ENCODE measurements at places on chromosomes 16 and 17.

DNA sequence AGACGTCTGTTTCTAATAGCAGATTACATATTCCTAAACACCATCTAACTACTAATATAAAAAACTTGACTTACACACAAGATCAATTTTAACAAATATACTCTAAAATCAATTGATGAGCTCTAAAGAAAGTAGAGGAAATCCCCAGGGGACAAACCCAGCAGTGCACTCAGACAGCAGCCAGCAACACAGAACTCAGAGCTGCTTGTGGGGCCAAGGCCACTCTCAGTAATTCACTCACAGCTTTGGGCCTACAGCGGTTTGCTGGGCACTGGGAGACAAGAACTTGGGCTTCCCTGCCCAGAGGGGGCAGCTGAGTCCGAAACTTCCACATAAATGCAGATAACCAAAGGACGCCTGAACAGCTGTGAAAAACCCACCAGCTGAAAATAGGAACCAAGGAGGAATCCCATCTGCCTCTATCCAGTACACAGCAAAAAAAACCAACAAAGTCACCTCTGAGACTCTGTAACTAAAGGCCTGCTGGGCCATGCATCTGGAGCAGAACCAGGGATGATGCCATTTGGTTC is 21.4 kb downstream of the NPLOC4 start:
- DNase-seq, result no peak

- no peak for DNase-seq
These were observed 41.8 kb downstream of the SCNN1B start for GRCh38 chr16:23343643-23344612.

DNA sequence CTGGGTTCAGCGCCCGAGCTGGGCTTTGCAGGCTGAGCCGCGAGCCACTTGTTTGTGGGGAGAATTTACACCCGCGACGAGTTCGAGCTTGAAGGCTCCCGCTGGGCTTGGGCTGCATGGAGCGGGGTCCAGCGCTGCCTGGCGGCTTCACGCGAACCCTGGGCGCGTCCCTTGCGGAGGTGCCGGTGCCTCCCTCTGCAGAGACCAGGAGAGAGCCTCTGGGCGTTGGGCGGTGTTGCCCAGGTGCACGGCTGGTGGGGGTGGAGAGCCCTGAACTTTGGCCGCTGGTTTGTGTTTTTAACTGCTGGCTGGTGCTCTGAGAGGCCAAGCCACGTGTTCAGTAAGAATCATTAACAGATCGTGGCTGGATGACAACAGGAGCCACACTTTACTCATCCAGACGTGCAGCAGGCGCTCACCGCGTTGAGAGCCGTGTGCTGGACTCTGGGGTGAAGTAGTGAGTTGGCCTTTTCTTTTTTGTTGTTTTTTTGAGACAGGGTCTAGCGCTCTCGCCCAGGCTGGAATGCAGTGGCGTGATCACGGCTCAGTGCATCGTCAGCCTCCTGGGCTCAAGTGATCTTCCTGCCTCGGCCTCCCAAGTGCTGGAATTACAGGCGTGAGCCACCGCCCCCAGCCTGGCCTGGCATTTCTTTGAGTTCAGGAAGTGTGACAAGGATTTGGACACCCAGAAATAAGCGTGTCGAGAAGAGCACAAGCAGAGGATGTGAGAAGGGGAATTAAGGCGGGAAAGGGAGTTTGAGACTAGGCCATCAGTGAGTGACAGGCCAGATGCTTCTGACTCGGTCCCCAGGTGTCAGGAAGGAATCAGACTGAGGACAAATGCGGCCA is 827 bp downstream of the CDK10 start:
- DNase-seq, result peak; percentile 50

- peak; percentile 84 for DNase-seq
These were observed 30.6 kb downstream of the RPTOR start for GRCh38 chr17:80575057-80575875.

- no peak for DNase-seq
These were observed 42.2 kb upstream of the GSE1 start for GRCh38 chr16:85570735-85571562.

DNA sequence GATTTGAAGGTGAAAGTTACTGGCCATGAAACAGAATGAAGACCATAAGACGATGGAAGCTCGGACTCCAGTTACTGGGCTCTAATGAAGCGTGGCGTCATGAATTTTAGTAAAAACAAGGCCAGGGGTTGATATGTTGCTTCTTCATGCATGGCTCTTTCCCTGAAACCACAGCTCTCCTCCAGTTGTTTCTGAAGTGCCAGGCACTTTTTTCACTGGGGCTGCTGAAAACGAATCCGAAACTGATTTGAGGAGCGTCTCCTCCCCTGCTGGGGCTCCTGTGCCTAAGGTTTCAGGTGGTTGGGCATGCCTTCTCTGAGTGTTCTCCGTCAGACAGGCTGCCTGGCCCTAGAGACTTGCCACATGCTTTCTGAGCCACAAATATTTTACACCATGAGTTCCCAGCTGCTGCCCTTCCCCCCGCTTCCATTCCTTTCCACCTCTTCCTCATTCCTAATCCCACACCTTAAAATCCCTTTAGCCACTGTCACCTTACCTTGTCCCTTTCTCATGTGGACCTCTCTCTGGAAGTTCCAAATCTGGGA is 3.7 kb upstream of the MYL4 start:
- DNase-seq, result peak; percentile 90

GRCh38 chr16:79053577-79053976 is 547.0 kb downstream of the MAF start:
- DNase-seq, result no peak

- DNase-seq, result no peak
These were observed 4.3 kb downstream of the TSR3 start for GRCh38 chr16:1347286-1347855.

GRCh38 chr17:50690887-50691549 is 16.7 kb downstream of the ANKRD40 start:
- DNase-seq, result no peak

- no peak for DNase-seq
These were observed 93.8 kb downstream of the PGS1 start for GRCh38 chr17:78472035-78472905.

DNA sequence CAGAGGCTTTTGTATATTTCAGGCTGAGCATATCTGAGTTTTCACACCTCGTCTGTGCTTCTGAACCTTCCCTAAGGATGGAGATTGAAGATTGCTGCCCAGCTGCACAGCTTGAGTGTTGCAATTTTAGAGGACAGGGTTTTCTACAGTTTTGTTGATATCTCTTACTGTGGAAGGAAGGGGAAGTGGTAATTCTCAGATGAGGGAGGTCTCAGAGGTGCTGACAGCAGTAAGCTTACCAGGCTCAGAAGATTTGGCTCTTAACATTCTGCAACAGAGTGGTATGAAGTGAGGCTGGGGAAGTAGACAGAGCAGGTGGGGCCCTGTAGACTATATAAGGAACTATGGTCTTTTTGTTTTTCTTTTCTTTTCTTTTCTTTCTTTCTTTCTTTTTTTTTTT is 45.8 kb upstream of the ARHGAP17 start:
- DNase-seq, result no peak

GRCh38 chr16:1102921-1103635 is 7.0 kb upstream of the C1QTNF8 start:
- peak; percentile 22 for DNase-seq

GRCh38 chr16:88686439-88687253 is at the start of gene SNAI3:
Gene SNAI3 (minus strand): TSS chr16:88686507. CDS start chr16:88686406, 101 bp downstream.
- peak; percentile 29 for DNase-seq

GRCh38 chr16:53041320-53042051 is 11.2 kb downstream of the CHD9NB start:
- peak; percentile 16 for DNase-seq

GRCh38 chr17:74690409-74690825 is 22.3 kb downstream of the CD300LF start:
- no peak for DNase-seq

GRCh38 chr16:26705346-26705745 is 361.4 kb upstream of the C16orf82 start:
- DNase-seq, result no peak

DNA sequence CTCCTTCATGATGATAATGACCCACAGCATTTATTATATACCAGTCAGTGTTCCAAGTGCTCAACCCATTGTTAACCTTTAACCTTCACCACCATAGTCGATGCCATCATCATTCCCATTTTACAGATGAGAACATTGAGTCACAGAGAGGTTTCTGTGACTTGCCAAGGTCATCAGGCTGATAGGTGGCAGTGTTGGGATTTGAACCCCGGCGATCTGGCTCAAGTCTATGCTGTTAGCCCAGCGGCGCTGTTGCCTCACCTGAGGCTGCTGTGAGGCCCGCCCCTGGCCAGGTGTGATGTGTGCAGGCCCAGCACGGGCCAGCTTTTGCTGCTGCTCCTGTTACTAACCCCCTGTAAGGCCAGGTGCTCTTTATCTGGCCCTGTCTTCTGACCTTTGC is 101.2 kb downstream of the OR1D5 start:
- no peak for DNase-seq

DNA sequence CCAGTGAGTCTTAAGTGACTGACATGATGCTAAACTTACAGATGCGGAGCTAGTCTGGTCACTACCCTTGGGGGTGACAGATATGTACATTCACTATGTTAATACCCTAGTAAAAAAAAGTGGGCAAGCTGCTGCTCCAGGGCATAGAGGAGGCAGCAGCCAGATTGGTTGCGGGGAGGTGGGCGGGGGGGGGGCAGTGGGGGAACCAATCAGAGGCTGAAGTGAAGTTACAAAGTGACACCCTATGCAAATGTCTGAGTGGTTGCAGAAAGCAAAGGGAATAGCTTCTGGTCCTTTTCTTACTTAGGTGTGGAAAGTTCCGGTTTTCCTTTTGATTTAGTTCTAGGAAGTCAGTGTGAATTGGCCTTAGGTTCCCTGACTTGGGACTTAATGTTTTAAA is 12.1 kb downstream of the NDEL1 start:
- DNase-seq, result no peak

DNA sequence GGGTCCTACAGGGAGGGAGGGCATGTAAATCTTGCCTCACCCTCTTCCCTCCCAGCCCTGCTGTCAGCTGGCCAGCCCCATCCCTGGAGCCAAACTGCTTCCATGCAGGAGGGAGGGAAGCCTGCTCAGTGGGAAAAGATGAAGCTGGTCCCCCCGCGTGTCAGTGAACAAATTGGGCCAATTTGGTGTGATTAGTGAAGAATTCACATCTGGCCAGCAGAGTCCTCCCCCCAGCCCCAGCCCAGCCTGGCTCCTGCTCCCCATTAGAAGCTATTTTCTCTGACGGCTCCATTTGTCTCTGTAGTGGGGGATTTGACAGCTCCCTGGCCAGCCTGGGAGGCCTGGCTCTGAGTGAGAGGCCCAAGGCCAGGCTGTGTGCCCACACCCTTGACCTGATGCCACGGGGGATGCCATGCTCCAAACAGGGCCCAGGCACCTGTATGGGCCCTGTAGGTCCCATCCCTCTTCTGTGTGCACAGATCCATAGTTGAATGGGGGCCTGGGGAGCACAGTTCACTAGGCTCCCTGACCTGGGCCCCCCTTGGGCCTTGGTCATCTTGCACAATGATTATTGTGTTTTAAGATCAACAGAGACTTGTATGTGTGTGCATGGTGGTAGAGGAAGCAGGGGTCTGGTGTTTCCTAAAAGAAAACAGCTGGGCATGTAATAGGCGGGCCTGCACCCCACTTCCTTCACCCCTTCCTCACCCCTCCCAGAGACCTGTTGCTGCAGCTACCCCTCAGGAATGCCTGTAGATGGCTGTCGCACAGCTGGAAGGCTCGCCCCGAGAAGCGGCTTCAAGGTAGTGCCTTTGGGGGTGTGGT is 50.7 kb upstream of the TAC4 start:
- DNase-seq, result no peak

DNA sequence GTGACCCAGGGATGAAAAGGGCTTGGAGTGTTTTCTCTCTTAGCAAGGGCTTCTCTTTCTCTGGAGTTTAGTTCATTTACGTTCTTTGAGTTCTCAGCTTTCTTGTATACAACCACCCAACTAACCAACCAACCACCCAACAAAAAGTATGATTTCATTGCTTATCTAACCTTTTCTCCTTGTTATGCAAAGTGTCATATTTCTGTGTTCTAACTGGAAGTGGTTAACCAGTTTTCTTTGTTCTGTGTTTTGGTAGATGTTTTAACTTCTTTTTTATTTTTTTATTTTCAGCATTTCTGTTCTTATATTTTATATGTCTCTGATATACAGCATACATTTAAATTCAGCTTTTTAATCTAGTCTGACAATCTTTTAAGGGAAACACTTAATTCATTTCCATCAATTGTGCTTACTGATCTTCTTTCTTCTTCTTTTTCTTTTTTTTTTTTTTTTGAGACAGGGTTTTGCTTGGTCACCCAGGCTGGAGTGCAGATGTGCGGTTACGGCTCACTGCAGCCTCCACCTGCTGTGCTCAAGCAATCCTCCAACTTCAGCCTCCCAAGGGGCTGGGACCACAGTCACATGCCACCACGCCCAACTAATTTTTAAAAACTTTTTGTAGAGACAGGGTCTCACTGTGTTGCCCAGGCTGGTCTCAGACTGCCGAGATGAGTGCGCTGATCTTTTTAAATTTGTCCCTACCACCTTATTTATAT is 29.6 kb downstream of the NLK start:
- no peak for DNase-seq

- DNase-seq, result peak; percentile 27
These were observed 20.7 kb downstream of the LGALS9 start for GRCh38 chr17:27651411-27652345.

DNA sequence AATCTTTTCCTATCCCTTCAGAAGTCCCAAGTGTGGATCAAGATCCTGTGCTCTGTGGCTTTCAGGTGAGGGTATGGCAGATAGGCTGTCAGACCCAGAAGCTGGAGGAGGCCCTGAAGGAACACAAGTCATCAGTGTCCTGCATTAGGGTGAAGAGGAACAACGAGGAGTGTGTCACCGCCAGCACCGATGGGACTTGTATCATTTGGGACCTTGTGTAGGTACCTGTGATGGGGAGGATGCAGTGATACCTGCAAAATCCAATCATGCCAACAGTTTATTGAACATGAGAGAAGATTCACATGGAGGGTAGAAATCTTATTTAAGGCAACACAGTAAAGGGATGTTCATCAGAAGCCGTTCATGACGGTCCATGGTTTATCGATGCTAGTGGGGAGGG is 10.0 kb upstream of the USP43 start:
- no peak for DNase-seq

- no peak for DNase-seq
These were observed 8.7 kb downstream of the ENDOV start for GRCh38 chr17:80423536-80424225.

DNA sequence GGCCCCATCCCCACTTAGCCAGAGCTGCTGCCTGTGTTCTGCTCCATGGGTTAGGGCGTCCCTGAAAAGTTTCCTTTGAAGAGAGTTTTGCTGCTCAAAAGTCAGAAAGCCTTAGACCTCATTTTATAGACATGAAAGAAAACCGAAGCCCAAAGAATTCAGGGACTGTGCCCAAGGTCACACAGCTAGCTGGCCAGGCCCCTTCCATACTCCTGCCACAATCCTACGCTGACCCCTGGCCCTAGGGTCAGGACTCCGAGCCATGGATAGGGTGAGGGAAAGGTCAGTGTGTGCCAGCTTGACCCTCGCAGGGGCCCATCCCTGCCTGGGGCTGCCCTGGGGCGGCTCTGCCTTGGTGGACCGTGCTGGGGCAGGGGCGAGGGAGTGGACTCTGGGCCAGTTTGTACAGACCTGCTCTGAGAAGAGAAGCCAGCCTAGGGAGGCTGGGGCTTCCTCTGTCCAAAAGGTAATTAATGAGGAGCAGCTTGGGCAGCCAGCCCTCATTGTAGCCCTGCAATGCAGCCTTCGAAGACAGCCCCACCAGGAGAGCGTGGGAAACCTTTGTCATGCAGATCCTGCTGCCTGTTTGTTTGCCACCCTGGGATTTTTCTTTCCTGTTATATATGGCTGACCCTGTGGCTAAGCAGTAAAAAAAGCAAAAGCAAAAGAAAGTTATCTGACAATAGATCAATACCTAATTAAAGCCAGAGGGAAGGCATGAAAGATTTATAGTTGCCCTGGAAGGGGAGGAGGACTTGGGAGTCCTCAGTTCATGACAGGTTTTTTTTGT is 37.4 kb downstream of the RHBDL3 start:
- no peak for DNase-seq

- DNase-seq, result peak; percentile 38
These were observed 13.6 kb downstream of the ATPAF2 start for GRCh38 chr17:18025241-18025944.
